ENCODE measurements at places on chromosomes 4 and X.
A peak's percentile ranks its signal among the peaks of the same experiment; 100 is the strongest.

DNA sequence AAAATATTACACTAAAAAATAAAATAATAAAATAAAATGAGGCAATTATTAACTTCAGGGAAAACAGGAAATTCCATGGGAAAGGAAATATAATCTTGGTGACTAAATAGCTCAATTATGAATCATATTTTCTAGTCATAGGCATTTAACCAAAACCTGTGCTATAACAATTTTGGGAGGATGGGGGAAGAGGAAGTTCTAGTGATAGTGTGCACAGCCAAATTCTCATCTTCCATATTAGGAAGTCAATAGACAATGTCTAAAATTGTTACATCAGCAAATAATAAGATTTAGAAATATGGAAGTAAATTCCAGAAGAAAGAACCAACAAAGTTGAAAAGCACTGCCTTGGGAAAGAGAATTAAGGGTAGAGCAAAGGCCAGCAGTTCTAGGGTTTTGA lies 2.8 kb downstream of the AWAT2 start:
- DNase-seq, result no peak

GRCh38 chr4:79209081-79209480 lies 116.8 kb downstream of the NAA11 start:
- DNase-seq, result no peak

GRCh38 chrX:86329174-86329573 lies 180.9 kb downstream of the DACH2 start:
- DNase-seq, result no peak

DNA sequence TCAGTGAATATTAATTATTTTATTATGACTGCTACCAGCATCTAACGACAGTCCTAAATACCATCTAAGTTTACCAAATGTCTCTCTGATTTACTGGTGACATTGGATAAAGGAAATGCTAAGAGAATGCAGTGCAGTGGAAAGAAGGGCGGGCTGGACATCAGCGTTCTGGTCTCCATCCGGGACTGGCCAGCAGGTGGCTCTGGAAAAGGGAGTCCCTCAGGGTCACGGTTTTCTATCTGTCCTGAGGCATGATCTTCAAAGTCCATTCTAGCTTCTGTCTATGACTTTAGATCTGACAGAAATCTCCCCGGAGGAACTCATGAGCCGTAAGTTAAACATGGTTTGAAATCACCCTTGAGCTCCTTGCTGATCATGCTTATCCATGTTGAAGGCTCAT lies 3.3 kb downstream of the TRIM2 start:
- DNase-seq, result no peak

DNA sequence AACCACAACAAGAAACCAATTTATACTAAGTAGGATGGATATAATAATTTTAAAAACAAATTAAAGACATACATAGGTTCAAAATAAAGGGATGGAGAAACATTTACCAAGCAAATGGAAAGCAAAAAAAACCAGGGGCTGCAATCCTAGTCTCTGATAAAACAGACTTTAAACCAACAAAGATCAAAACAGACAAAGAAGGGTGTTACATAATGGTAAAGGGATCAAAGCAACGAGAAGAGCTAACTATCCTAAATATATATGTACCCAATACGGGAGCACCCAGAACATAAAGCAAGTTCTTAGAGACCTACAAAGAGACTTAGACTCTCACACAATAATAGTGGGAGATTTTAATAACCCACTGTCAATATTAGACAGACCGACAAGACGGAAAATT lies 66.6 kb downstream of the ATRX start:
- no peak for DNase-seq

DNA sequence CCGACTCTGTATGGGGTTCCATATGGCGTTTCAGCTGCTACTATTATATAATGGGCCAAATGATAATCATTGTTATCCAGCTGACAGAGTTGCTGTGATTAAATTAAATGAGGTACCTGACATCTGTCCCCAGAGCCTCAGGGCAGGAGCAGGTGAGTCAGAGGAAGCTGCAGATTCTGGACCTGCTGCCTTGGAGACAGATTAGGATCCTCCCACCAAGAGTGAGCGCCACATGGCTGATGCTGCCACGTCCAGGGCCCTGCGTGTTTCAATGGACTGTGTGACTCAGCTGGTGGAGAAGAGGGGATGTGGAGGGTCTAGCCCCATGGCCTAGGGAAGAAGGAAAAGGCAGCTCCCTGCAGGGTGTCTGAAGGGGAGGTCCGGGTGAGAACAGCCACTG lies 28.3 kb upstream of the UXT start:
- DNase-seq, result no peak

DNA sequence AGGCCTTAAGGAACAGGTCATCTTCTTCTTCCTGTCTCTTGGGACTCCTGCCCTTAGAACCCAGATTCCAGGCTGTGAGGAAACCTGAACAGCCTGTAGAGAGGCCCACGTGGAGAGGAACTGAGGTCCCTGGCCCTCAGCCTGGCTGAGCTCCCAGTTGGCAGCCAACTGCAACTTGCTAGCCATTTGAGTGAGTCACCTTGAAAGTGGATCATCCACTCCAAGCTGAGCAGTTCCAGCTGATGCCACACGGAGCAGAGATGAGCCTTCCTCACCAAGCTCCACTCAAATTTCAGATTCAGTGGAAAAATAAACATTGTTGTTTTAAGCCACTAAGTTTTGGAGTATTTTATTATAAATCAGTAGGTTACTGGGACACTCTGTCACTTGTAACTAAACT lies 392.5 kb downstream of the BCOR start:
- no peak for DNase-seq

DNA sequence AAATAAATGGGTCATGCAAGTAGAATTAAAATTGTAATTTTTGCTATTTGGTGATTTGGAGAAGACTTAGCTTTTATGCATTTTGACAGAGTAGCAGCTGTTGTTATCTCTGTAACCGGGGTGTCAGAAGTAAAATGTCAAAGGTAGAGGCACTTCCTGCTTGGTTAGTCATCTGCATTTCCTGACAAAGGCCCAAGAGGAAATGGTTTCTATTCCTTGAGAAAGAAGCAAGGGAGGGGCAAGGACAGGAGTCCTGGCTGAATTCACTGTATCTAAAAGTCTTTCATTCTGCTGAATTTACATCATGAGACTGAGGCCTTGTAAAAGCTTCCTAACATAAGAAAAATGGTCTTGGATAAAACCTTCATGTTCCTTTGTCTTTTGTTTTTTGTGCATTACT lies 550.9 kb upstream of the BOD1L1 start:
- peak; percentile 2 for DNase-seq

GRCh38 chrX:23451266-23451665 lies 116.6 kb downstream of the PTCHD1 start:
- DNase-seq, result no peak

- DNase-seq, result no peak
Observed at GRCh38 chr4:166077782-166078181, 204.7 kb downstream of the TLL1 start.
